ENCODE measurements at places on chromosomes 11 and 22.

DNA sequence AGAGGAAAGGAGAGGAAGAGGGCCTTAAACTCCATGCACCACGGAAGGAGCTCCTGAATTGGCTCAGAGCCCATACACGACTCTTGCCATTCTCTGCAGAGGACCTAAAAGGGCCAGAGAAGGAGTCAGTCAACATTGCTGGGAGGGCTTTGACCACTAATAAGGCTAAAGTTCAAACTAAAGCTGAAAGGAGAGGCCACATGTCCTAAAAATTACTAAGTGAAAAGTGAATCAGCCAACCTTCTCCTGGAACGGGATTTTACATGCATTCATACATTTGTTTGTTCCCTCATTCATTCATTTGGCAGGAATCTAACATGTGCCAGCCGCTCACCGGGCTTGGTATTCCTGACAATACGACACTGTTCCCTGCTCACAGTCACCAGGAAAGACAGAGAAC, 10.5 kb downstream of the CLMP start:
- DNase-seq = no peak

DNA sequence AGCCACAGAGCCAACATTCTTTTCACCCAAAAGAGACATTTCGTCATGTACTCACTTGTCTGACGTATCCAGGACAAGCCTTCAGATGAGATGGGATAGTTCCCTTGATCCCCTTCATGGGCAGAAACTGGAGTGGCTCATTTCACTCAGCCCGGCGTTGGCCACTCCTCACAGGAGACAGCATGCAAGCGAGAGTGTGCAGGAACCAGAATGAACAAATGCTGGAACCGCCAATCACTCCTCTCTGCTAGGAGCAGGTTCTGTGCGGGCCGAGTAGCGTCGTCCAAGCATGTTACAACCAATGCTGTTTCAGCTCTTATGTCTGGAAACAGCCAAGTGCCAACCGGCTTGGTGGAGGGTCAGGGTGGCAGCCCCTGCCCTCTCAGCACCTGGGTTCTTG, 56.7 kb upstream of the GNAZ start:
- no peak for DNase-seq

DNA sequence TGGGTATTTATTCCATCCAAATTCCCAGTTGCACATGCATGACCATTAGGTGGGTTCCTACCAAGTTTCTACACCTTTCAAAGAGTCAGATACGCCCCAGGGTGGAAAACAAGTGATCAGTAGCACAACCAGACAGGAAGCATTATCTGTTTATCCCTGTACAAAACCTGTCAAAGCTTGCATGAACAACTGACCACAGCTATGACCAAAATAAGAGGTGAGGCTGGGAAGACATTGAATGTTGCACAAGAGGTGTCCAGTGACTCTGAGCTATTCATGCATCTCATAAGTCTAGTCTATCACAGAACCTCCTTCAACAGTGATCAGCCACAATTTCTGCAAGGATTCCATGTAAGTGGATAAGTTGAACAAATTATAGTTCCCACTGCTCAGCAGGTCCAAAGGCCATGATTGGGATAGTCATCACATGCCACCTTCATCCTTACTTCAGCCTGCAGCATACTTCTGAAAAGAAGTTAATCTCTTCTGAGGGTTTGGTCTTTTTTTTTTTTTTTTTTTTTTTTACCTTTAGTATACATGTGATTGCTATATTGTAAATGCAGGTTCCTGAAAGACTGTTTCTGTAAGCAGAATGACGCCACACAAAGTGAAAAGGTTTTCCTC, 28.0 kb upstream of the TMEM45B start:
- DNase-seq = no peak

GRCh38 chr22:33570110-33570509, 350.2 kb downstream of the LARGE1 start:
- no peak for DNase-seq

DNA sequence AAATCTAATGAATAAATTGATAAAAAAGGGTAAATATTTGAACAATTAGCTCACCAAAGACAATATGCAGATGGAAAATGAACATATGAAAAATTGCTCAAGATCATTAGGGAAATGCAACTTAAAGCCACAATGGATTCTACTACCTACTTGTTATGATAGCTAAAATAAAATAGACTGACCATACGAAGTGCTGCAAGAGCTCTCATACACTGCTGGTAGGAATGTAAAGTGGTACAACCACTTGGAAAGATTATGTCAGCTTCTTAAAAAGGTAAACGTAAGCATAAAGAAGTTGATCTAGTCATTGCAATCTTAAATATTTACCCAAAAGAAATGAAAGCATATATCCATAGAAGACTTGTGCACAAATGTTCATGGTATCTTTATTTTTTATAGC, 504.2 kb upstream of the ARHGAP42 start:
- DNase-seq = no peak

Data from CD4-positive, alpha-beta T cell treated with Interleukin-6 for 4 hours (primary cell).